Activated CD8-positive, alpha-beta memory T cell treated with anti-CD3 and anti-CD28 coated beads, Interleukin-2, amount 50 U/mL, for 4 hours (primary cell): ENCODE measurements at places on chromosomes 16 and 17.

GRCh38 chr16:72840631-72841381, 207.1 kb downstream of the ZFHX3 start:
- no peak for DNase-seq

DNA sequence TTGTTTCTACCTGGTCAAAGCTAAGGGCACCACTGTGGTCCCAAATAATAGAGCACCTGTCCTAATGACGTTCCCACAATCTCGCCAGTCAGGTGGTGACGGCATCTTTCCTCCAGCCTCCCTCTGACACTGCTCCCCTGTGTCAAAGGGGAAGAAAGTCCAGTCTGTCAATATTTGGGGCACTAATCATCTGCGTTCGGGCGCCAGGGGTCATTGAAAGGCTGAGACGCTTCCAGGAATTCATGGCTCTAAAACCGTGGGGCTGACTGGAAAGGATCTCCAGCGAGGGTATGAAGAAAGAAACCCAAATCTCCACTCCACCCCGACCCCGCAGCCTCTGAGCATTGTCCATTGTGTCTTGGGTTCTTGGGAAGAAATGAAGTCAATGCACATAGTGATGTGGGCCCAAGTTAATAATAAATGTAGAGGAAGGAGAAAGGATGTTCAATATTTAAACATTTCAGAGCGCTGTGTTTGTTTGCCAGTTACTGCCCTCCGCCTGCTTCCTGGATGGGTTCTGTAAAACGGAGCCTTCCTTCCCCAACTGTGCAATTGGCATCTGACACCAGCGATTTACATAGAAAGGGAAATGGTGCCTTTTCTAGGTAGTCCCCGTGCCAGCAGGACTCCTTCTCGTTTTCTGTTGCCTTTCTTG, 103.2 kb downstream of the SOCS1 start:
- no peak for DNase-seq

- no peak for DNase-seq
Observed at GRCh38 chr17:61380836-61381525, 18.7 kb upstream of the TBX2 start.

DNA sequence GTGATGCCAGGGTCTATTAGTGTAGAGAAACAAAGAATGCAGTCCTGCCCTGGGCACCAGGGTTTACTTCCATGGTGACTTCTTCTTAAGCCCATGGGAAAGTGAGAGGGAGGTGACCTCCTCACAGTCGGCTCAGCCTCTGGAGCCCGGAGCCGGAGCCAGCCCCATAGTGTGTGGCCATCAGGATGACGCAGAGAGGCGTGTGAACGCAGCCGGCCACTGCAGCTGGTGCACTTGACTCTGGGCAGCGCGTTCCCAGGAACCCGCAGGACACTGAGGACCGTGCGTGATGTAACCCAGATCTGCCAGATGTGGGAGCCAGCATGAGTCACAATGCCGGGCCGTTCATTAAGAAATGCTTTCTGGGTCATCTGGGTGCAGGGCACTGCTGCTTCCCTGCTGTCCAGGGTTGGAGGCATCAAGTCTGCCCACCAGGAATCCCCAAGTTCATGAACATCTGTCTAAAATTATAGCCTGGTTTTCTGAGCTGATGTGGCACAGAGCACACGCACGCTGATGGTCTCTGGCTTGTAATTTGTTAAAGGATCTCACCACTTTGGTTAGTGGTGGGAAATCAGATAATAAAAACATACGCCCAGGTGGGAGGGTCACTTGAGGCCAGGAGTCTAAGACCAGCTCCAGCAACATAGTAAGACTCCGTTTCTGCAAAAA, 114.1 kb downstream of the PITPNC1 start:
- DNase-seq: no peak

DNA sequence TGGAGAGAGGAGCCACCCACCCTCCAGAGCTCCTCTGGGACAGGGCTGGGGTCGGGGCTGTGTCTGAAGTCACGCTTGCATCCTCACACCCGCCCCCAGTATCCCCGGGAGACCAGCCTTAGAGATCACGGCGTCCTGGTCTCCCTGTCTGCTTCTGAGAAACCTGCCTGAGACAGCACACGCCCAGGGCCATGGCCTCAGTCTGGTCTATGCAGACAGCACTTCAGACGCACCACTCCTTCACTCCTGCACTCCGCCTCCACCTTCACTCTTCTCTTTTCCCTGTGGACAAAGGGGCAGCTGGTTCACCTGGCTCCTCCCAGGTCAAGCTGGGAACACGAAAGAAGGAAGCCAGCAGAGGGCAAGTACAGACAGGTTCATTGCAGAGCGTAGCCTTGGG, 248.0 kb upstream of the GSE1 start:
- no peak for DNase-seq

DNA sequence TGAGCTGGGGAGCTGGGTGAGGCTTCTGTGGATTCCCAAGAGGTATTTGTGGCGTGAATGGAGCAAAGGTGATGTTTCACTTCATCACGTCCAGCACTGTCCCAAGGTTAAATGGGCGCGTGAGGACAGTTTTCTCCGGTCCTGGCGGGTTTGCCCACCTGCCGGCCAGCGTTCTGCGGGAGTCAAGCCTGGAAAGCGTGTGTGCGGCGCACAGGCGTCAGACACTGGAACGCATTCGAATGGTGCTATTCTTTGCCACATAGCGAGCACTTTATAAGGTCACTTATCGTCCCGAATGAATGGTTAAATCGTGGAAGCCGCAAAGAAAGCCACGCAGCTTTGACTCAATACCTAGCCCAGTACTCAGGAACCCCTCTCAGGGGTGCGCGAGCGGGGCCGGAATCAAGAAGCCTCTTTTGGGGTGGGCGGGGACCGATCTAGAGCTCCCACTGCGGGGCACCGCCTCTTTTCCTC, 446 bp upstream of the PSMD11 start:
- no peak for DNase-seq

- no peak for DNase-seq
Observed at GRCh38 chr17:48981927-48982539, 13.6 kb upstream of the GIP start.

DNA sequence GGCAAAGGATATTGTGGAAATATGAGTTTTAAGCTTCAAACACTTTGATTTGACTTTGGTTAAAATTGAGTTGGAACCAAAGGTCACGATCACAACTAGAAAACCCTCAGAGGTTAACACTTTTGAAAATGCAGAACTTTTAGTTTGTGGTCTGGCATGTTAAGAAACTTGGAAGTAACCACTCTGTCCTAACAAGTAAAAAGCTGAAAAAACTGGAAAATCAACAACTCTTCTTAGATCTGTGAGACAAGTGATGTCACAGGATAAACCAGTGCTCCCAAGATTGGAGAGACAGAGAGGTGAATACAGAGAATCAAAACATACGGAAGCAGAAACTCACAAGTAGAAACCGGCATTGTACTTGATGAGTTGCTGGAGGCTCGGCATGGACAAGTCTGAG, 17.4 kb downstream of the MFSD6L start:
- no peak for DNase-seq

DNA sequence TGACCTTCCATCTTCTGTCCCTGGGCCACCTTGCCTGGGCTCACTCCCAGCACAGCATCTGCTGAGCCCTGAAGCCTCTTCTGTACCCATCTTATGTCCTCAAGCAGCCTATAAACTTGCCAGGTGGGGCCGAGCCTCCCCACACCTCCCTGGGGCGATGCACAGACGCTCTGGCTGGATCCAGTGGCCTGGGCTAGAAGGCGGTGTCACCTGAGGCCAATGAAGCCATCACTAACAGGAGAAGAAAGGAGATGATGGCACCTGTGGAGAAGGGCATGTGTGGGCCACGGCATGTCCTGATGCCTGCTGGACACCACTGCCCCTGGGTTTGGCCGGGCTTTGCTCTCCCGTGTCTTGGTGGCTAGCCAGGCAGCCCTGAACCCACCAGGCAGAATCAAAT, 45.5 kb downstream of the PEMT start:
- no peak for DNase-seq

DNA sequence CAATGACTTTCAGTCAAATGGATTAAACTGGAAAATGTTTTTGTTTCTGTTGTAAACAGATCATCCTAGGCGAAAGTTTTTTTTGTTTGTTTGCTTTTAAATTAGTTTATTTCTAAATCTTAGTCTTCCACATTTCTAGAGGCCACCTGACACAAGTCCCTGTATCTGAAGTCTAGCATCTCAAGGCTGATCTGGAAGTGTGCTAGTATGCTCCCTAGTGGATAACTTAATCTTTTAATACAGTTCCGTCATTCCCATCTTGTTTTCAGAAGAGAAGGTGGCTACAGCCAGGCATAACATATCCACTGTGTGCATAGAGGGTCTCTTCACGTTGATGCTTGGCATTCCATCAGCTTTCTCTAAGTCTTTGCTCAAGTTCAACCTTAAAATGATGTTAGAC, 7.6 kb downstream of the IFT20 start:
- no peak for DNase-seq

DNA sequence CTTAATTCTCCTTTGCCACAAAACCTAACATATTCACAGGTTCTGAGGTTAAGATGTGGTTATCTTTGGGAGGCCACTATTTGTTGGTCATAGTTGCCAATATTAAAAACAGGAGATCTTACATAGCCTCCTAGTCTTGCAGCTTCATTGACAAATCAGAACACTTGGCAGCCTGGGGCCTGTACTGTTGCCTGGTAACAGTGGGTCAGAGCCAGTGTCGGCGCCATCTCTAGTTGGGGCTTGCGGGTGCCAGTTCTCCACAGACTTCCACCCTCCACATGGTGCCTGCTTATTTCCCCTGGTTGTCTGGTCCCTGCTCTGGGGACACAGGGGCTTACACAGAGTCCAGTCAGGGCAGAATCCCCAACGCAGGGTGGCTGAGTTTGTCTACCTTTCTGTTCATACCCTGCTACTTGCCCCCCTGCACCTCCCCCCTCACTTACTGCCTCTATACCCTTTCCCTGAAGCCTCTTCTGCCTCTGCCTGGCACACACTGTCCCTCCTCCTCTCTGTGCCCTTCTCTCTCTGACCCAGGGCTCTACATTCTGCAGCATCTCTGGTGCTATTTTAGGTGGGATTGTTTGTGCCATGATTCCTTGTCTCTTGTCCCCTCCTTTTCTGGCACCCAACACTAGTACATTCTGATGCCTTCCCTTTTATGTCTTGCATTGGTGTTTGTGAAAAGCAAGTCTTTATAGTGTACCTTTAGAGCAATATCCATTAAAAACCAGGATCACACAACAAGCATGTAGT, 13.4 kb downstream of the EPN2 start:
- no peak for DNase-seq

GRCh38 chr16:70341600-70341999, 5.1 kb upstream of the DDX19A start:
- DNase-seq: no peak
